ENCODE measurements at places on chromosomes 5 and 9.

DNA sequence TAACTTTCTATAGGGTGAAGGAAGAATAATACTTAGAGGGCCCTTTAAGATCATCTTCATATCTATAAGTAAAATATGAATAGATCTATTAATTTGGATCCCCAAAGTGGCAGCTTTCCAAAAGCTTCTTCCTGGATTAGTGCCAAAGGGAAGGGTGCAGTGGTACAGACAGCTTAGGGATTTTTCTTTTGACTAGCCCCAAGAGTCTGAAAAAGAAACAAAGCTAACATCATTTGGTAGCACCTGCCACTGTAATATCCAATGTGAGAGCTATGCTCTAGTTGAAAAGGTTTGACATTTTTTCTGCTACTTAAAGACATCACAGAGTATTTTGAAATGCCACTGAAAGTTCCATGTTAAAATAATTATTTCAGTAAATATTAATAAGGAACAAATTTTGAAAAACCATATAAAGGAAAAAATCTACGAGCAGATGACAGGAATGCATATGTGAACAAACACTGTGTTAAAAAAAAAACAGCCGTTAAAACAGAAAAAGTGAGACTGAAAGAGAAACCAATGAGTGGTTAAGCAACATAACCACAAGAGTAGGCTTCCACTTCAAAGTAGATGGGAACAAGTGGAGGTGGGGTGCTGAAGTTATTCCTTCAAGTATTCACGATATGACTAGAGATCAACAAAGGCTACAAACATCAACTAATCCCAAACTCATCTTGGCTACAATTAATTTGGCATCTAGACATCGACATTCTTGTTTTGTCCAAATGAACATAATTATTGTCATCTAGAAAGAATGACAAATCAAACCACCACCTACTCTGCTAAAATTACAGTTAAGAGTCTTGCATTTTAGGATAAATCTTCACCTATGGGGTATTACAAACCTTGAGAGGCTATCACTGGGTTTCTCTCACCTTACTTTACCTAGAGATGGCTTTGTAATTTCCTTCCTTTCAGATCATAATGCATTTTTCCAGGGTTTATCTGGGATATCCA is 137.5 kb downstream of the CPLANE1 start:
- DNase-seq, result no peak

DNA sequence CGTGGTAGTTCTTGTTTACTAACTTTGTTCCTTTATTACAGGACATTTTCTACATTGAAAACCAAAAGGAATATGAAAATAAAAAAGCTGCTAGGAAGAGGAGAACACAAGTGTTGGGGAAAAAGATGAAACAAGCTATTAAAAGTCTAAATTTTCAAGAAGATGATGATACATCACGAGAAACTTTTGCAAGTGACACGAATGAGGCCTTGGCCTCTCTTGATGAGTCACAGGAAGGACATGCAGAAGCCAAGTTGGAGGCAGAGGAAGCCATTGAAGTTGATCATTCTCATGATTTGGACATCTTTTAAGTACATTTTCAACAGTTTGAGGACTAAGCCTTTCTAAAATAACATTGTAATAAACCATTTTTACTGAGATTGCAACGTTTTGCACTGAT is 23.8 kb downstream of the PHAX start:
- DNase-seq, result no peak

GRCh38 chr5:6459896-6460295 is 11.2 kb downstream of the UBE2QL1 start:
- no peak for DNase-seq

DNA sequence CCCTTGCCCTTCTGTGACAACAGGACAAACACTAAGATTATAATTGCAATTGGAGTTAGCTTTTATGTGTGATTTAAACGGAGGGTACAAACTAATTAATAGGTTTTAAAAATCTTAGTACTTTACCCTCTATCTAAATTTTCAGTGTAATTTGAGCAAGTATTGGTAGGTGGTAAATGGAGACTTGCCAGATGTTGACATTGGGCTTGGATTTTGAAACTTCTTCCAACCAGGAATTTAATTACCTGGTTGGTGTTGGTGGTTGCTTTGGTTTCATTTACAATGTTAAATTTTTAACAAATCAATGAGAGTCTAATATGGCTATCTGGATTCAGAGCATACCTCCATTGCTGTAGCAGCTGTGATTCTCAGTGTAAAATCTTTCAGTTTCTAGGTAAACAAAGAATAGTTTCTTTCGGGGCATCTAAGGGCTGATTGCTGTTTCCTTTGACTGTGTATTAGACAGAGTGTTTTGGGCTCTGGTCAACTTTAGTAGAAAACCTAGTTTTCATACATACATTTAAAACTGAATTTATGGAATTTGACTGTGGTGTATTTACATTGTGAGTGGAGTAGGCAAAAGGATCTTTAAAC is 1.9 kb downstream of the DAPK1 start:
- no peak for DNase-seq

Data from hypothalamus (tissue), 51 donors.